ENCODE measurements at places on chromosomes 1 and 21.

GRCh38 chr1:245260110-245260882 lies 105.5 kb downstream of the KIF26B start:
- no peak for DNase-seq

GRCh38 chr1:53896635-53897229 lies 2.7 kb downstream of the DIO1 start:
- DNase-seq, result no peak

- no peak for DNase-seq
These were observed 1526.1 kb downstream of the KCNT2 start for GRCh38 chr1:195082183-195082582.

DNA sequence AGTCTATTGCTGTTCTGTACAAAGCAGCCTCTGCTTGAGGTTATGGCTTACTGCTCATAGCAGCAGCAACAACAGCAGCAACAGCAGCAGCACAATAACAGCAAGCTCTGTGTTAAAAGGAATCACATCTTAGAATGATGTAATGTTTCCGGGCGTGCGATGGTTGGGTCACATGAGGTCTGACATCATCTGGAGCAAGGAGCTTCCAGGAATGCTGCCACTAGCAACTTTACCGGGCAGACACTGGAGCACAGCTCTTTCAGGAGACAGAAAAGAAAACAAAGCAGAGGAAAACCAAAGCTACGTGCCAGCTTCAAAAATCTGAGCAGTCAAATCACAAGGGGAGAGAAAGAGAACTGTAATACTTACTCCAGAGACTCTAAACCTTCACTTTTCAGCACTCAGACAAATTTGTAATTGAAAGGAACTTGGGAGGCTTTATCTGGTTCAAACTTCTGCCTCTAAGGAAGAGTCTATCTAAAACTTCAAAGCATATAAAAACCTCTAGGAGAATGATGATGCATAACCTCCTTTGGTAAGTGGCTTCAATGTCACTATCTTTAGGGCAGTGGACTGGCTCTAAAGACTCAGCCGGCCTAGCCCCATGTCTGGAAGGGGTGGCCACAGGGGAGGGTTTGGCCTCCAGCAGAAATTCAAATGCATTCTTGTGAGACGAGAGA lies 28.3 kb upstream of the RAB3GAP2 start:
- DNase-seq, result no peak

DNA sequence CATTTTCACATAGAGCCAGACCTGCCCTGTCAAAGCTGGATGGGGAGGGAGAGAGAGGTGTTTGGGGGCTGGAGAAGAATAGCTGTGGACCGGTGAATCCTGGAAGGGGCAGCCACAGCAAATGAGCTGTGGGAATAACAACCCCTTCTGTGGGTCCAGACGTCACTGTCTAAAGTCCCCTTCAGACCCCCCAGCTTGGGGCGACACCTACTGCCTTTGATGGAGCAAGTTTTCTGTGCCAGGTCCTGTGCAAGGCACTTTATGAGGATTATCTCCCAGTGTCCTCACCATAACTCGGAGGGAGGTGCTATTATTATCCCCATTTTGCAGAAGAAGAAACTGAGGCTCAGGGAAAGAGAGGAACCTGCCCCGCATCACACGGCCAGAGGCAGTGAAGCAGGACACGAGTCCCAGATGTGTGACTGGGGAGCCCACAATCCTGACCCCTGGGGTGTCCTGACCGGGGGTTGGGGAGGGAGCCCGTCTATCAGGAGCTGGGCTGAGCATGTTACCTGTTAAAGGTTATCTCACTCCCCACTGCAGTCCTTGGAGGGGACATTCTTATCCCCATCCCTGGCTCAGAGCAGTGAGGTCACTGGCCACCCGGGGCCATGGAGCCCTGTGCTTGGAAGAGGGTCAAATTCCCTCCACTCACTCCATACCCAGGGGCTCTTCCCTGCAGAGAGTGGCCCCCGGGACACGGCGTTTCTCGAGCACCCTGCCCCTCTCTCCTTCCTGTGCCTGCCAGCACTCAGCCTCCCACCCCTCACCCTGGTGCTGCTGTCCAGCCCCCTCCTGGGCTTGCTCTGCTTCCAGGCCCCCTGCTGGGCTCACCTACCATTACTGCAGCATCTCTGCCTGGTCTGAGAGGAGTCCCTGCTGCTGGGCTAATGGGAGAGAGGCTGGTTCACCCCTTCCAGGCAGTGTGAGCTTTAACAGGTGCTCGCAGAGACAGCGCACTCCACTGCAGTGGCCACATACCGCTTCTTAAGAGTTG lies 132.9 kb downstream of the PTPRU start:
- no peak for DNase-seq
